ENCODE measurements at places on chromosomes 7 and 10.

DNA sequence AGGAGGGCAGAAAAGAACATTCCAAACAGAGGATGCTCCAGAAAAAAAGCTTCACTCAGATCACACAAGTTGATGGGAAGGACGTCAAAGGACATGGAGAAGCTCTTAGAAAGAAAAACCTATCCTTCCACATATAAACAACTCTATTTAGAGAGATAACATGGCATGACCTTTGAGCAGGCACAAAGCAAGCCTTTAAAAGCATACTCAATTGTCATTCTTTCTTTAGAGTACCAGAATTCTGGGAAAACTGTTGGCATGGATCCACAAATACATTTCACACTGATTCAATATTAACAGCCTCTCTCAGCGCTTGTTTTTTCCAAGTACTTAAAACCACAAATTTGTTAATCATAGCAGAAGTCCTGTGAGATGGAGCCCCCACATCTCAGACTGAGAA, 7.3 kb upstream of the ABLIM1 start:
- H3K4me3 ChIP-seq: no peak overlapping the region
- no peaks in the 10 kb centered on the region for H3K27me3 ChIP-seq
- no peaks in the 10 kb centered on the region for H3K4me1 ChIP-seq

- no peak for DNase-seq
- H3K4me1 ChIP-seq: peaks cover 16% of the 10 kb centered on the region
- H3K4me3 ChIP-seq: peak overlapping the region; percentile 44
- H3K27me3 ChIP-seq: peaks cover 87% of the 10 kb centered on the region
These were observed 1.9 kb downstream of the VGF start for GRCh38 chr7:101163279-101164070.

- peaks cover 4% of the 10 kb centered on the region for H3K27me3 ChIP-seq
- H3K36me3 ChIP-seq: no peaks in the 10 kb centered on the region
- no peak for DNase-seq
- no peak overlapping the region for H3K4me3 ChIP-seq
- no peak overlapping the region for H3K27ac ChIP-seq
These were observed 57.1 kb downstream of the PLPP4 start for GRCh38 chr10:120514035-120514620.

DNA sequence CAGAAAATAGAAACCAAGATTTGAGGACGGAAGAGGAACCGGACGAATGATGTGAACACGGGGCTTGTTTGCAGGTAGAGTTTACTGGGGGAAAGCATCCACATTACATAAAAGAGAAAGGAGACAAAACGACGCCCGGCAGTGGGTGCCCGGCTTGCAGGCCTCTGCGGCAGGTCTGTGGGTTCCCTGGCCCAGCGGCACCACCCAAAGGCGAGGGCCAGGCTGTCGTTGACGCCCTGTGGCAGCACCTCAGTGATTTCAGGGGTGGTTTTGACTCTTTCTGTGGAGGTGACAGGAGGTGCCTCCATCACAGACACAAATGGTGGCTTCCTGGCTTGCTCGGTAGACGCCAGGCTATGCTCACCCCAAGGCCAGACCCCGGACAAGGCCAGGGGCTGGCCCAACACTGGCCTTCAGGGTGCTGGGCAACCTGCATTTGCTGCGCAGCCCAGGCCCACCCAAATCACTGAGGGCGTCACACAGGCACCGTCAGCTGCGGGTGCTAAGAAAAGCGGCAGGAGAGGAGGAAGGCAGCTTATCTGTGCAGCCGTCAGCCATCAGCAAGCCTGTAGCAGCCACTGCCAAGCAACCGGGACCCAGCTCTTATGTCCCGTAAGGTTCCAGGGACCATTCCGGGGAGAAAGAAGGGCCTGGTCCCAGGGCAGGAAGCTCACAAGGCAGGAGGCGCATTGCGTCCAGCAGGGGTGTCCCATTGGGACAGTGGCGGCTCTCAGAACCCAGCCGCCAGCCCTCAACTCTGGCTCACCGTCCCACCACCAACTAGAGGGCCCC, 230.3 kb downstream of the PTPRN2 start:
- no peaks in the 10 kb centered on the region for H3K4me1 ChIP-seq
- no peaks in the 10 kb centered on the region for H3K36me3 ChIP-seq
- H3K27ac ChIP-seq: no peak overlapping the region

GRCh38 chr10:16384021-16384420, 52.8 kb upstream of the PTER start:
- no peak for DNase-seq
- no peaks in the 10 kb centered on the region for H3K36me3 ChIP-seq
- H3K27ac ChIP-seq: no peak overlapping the region
- peaks cover 2% of the 10 kb centered on the region for H3K27me3 ChIP-seq
- no peaks in the 10 kb centered on the region for H3K4me1 ChIP-seq

DNA sequence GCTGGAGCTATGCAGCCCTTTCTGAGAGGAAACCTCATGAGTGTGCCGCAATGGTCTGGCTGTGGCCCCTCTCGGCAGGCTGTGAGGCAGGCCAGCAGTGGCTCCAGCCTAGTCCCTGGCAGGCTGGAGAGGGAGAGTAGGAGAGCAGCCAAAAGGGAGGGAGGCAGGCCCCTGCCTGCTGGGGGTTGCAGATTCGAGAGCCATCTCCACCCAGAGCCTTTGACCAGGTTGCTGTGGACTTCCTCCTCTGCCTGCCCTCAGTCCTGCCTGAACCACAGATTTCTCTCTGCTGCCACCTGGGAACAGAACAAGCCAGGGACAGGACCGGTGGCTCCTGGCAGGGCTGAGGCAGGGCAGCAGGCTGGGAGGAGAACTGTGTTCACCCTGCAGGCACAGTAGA, 13.9 kb downstream of the PAX2 start:
- no peaks in the 10 kb centered on the region for H3K4me1 ChIP-seq
- no peaks in the 10 kb centered on the region for H3K27me3 ChIP-seq
- H3K27ac ChIP-seq: no peak overlapping the region
- no peak for DNase-seq
- no peaks in the 10 kb centered on the region for H3K36me3 ChIP-seq
- no peak overlapping the region for H3K4me3 ChIP-seq

DNA sequence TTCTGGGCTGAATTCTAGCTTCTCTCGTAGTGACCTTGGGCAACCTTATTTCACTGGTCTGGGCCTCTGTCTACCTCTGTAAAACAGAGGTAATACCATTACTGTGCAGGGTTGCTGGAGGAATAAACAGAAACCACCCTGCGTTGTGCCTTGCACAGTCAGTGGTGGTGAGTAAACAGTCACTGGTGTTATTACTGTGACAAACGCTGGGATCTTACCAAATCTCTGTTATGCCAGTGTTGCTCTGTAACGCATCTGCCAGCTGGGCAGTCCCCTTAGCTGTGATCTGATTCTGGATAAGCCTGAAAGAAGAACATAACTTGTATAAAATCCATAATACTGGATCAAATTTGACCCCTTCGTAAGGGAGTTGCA, 49.4 kb downstream of the NOD1 start:
- H3K36me3 ChIP-seq: peaks cover 3% of the 10 kb centered on the region
- no peak overlapping the region for H3K27ac ChIP-seq
- no peak for DNase-seq
- H3K27me3 ChIP-seq: no peaks in the 10 kb centered on the region
- H3K4me1 ChIP-seq: no peaks in the 10 kb centered on the region

GRCh38 chr7:66092654-66093053, 17.0 kb downstream of the ASL start:
- no peaks in the 10 kb centered on the region for H3K4me1 ChIP-seq
- H3K27me3 ChIP-seq: no peaks in the 10 kb centered on the region
- DNase-seq: no peak

DNA sequence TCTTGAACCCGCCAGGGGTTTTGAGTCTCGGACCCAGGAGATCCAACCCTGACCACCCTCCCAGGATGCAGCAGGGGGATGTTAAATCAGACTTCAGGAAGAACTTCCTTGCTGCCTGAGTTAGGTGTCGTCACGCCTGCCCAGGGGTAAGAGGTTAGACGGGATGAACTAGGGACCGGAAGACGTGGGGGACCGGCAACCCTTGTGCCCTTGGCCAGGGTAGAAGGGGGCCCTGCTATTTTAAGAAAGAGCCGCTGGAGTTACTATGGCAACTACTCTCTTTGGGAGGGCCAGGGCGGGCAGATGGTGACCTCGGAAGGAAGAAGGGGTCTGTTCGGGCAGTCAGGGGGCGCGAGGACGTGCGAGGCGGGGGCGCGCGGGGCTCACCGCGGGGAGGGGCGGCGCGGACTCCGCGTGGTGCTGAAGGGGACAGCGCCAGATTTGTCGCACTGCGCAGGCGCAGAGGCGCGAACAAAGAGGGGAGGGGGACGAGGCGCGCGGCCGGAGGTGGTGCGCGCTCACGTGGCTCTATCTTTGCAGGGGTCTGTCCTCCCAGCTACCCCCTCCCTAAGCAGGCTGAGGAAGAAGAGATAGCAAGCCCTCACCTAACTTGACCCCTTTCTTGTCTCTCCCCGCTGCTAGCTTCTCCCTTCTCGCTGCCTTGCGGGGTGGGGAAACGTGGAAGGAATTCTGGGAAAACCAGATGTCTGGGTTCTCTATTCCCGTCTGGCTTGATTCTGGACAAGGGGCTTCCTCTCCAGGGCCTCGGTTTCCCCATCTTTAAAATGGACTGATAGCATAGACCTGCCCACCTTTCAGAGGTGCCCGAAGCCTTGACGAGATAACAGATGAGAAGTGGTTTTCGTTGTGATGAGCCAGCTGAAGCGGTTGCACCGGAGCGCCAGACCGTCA, 940 bp upstream of the PSD start:
- peaks cover 22% of the 10 kb centered on the region for H3K4me1 ChIP-seq
- peak overlapping the region; percentile 63 for H3K4me3 ChIP-seq
- H3K36me3 ChIP-seq: peaks cover 12% of the 10 kb centered on the region

GRCh38 chr7:41808541-41808940, 105.7 kb upstream of the INHBA start:
- H3K4me3 ChIP-seq: no peak overlapping the region
- DNase-seq: no peak
- H3K4me1 ChIP-seq: no peaks in the 10 kb centered on the region
- no peak overlapping the region for H3K27ac ChIP-seq
- no peaks in the 10 kb centered on the region for H3K36me3 ChIP-seq

DNA sequence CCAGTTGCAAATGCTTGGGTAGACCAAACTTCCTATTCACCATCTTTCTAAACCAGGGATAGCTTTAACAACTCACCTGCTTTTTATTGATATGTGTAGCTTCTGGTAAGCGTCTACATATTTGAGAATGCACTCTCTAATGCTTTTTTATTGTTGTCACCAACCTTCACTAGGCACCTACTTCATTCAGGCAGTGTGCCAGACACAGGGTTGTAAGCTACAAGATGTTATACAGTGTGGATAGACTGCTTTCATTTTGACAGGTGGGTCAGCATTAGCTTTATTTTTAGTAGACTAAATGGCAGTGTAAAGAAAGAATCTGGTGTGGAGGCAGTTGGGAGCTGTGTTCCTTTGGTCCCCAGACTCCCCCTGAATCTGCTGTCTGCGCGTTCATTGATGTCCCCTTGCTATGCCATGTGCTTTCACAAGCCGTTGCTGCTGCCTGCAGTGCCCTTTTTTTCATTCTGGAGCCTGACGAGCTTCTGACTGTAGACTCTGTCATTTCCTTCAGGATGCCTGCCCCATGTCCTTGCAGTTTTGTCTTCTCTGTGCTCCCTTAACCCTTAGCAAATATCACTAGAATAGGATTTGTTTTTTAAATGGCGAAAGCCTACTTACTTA, 32.1 kb downstream of the NRF1 start:
- H3K27me3 ChIP-seq: no peaks in the 10 kb centered on the region
- H3K27ac ChIP-seq: no peak overlapping the region
- peaks cover 7% of the 10 kb centered on the region for H3K36me3 ChIP-seq
- no peaks in the 10 kb centered on the region for H3K4me1 ChIP-seq
- DNase-seq: no peak

DNA sequence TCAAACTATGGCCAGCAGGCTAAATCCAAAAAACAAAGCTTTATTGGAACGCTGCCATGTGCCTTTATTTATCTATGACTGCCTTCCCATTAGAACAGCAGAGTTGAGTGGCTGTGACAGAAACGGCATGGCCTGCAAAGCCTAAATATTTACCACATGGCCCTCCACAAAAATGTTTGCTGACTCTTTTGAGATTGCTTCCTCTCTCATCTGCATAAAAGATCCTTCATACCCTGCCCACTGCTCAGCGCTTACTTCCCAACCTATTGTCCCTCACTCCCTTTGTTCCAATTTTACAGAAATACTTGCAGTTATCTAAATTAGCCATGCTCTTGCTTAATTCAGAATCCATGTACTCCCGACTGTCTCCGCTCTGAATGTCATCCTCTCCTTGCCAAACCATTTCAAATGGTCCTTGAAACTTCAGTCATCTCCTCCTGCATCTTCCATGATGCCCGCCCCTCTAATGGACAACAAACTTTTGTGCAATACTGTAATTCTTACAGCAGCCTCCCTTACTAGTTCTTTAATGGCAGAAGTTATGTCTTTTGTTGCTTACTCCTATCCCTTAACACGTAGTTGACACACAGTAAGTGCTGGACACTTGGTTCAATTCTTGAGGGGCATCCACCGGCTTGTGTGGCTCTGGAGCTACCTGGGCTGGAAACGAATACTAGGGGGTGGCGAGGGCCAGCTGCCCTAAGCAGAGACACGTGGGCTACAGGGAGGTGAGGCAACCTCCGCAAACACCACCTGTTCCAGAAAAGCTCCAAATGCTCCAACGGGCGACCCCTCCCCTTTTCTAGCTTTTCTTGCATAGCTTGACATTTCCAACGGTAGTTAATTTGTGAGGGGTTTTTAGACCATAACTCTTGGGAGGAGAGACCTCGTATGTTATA, 832 bp downstream of the XRCC2 start:
- H3K4me1 ChIP-seq: peaks cover 14% of the 10 kb centered on the region
- no peak overlapping the region for H3K27ac ChIP-seq

GRCh38 chr7:3404501-3404900, 103.4 kb downstream of the SDK1 start:
- peaks cover 2% of the 10 kb centered on the region for H3K27me3 ChIP-seq
- no peak overlapping the region for H3K27ac ChIP-seq
- peaks cover 6% of the 10 kb centered on the region for H3K4me1 ChIP-seq
- no peaks in the 10 kb centered on the region for H3K36me3 ChIP-seq
- DNase-seq: no peak
- H3K4me3 ChIP-seq: no peak overlapping the region

GRCh38 chr7:26627221-26627620, 237.2 kb downstream of the SKAP2 start:
- DNase-seq: no peak
- no peaks in the 10 kb centered on the region for H3K36me3 ChIP-seq
- H3K27ac ChIP-seq: no peak overlapping the region
